ENCODE measurements at places on chromosomes 7 and 10. TPM values are rescaled to one million over a fixed set of nuclear protein-coding genes. Genes with fewer than 3 reads are reported as not detected.

Gene CAMK1D
- total RNA-seq, result 1.1 TPM

Gene ODAD2
- total RNA-seq, result 0.98 TPM

Gene JAZF1
- 5.4 TPM for total RNA-seq

Gene SPDYE6
- 0.33 TPM for total RNA-seq

Gene TMEM225B
- total RNA-seq, result not detected

Gene ERVW-1
- not detected for total RNA-seq

Gene ABLIM1
- 198 TPM for total RNA-seq

Gene RASSF4
- 10.8 TPM for total RNA-seq

Gene ABCB1
- 0.57 TPM for total RNA-seq

Gene RALA
- 82.2 TPM for total RNA-seq

Gene COL26A1
- not detected for total RNA-seq

Gene TRPV5
- total RNA-seq, result 0.10 TPM

Gene FAM180A
- not detected for total RNA-seq

Gene SRRT
- 47.6 TPM for total RNA-seq

Gene SH2B2
- 1.6 TPM for total RNA-seq

Gene NME8
- total RNA-seq, result not detected

Gene AP1S1
- total RNA-seq, result 181 TPM
